GOT3 (cell line): ENCODE measurements at places on chromosomes 4 and X.

DNA sequence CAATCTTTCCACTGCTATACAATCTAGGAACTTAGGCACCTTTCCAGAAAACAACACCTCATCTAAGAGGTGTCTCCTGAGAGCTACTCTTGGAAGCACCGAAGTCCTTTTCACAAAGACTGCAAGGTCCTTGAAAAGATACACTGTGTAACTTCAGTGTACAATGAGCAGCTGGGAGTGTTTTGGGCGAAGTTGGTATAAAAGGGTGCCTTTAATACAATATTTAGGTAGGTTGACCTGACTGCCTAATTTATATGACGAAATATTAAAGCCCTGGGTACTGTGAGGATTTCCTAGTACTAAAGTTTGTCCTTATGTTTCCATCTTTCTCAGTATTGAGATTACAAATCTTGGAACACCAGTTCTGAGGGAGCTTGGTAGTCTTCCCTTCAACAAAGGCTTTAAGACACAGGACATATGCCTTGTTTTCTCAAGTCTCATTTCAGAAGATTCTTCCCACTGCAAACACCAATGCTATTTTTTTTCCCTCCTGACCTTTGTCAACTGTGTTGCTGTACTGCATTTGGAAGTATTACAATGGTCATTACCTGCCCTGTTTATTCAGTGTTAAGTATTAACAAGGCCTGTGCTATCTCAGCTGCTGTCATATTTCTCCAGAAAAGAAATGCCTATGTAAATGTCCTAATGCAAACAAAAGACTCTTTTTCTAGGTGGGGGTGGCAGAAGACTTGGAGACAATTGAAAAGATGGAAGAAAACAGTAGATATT, 134.2 kb downstream of the MAML3 start:
- DNase-seq: no peak

- no peak for DNase-seq
Measured at GRCh38 chr4:68218044-68218443, 27.4 kb downstream of the TMPRSS11B start.

DNA sequence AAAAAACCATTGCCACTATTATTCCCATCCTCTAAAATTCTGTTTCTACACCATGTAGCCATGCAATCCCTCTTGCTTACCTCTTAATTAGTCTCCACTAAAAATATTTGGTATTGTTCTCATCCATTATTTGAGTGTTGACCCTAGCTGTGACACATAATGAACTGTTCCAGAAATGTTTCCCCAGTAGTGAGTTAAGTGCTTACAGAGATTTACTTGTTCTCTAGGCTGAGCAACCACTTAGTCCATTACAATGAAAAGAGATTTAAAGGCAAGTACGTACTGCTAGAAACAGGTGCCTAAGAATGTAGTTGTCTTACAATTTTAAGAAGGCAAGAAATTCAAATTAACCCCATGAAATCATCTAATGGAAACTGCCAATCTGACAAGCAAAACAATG, 112.7 kb upstream of the PTPN13 start:
- no peak for DNase-seq

- DNase-seq: no peak
Measured at GRCh38 chrX:124548571-124548970, 202.2 kb downstream of the SH2D1A start.

GRCh38 chrX:125204681-125205132, 115.0 kb upstream of the TEX13C start:
- no peak for DNase-seq

DNA sequence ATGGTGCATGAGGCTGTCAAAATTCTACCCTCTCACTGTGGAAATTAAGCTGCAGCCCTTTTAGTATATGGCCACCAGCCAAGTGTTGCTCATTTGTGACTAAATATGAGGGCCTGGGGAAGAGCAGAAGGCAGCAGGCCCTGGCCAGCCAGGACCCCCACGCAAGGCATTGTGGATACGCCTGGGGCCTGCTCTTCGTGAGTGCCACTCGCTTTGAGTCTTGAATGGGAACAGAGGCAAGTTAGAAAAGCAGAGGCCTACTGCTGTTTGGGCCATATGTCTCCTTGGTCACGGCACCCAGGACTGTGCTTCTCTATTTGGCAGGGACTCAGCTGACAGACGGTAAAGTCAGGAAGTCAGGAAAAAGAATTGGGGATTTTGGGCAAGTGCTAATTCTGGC, 10.9 kb downstream of the RTL5 start:
- no peak for DNase-seq

DNA sequence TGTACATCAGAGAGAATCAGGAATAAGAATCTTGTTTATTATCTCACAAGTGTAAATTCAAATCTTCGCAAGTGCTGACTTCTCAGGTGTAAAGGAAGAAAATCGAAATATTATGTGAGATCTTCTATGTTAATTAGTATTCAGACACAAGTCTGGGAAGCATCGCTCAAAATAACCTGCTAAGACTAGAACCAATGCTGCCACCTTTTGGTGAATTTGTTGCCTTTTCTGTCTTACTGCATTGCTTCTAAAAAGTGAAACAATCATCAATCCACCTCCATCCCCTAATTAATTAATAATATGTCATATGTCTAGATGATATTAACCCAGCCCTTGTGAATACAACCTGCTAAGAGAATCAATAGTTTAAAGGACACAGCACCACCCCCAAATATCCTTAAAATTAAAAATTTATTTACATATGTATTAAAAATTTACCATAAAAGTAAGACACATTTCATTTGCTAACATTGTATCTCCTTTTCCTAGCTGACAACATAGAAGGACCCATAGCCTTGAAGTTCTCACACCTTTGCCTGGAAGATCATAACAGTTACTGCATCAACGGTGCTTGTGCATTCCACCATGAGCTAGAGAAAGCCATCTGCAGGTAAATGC, 3.5 kb downstream of the EPGN start:
- no peak for DNase-seq

GRCh38 chrX:78333521-78333920, 6.1 kb upstream of the CYSLTR1 start:
- DNase-seq: no peak

DNA sequence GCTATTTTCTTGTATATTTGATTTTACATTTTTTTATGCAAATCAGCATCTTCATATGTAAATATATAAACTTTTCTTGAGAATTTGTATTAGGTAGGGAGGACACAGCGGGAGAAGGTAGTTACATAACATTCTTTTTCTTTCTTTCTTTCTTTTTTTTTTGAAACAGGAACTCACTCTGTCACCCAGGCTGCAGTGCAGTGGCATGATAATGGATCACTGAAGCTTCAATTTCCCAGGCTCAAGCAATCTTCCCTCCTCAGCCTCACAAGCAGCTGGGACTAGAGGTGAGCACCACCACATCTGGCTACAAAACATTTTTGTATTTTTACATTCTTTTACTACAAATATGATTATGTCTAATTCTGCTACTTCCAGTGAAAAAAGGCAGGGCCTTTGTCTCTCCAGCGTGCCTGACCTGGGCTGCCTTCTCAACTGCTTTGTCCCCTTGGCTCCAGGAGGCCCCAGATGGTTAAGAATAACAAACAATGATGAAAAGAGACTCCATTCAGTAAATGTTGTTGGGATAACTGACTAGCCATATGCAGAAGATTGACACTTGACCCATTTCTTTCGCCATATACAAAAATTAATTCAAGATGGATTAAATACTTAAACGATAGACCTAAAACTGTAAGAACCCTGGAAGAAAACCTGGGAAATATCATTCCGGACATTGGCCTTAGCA, 46.5 kb upstream of the FAT4 start:
- no peak for DNase-seq

DNA sequence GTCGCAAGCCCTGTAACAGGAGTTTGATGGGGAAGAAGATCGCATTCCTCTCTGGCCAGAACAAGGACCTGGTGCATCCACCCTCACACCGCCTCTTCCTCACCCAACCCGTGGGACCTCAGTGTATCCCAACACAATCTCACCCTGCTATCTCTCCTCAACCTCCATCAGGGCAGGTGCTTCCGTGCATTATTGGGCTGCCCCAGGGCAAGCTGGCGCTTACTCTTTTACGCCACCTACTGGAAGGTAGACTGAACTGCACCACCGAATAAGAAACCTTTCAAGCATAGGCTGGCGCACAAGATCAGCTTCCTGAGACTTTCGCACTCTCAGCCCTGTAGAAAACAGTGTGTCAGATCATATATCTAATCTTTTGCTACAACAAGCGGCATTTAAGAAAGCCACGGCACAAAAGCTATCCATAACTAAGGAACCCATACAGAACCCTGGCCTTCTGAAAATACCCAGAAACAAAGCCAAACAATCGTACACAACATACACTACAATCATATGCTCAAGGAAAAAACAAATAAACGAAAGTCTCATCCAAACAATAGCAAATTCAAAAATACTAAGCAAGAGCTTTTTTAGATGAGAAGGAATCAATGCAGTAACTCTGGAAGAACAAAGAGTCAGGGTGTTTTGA, 209.3 kb downstream of the UGT8 start:
- no peak for DNase-seq

DNA sequence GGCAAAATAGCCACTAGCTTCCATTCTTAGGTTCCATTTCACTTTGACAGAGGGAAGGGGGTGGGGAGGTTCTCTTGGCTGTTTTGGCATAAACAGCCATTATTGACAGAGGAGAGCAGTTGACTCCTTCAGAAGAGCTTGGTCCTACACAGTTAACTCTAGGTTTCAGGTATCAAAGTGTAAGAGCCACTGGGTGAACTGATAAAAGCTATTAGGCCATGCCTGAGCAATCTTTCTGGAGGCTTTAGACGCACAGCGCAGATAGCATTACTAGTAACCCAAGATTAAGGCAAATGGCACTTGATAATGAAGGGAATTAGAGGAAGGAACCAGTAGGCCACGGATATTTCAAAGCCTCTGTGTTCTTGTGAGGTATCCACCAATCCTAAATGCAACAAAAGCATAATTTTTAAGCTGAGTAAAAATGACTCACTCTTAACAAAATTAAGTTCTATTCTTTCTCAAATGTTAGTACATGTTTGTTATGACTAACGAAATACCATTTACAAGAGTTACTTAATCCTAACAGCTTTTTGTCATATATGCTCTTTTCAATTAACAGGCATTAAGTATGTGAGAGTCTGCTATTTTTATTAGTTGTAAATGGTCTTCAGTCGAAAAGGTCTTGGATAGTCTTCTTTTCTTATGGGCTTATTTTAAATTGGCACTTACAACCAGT, 53.6 kb downstream of the SLC7A11 start:
- no peak for DNase-seq

DNA sequence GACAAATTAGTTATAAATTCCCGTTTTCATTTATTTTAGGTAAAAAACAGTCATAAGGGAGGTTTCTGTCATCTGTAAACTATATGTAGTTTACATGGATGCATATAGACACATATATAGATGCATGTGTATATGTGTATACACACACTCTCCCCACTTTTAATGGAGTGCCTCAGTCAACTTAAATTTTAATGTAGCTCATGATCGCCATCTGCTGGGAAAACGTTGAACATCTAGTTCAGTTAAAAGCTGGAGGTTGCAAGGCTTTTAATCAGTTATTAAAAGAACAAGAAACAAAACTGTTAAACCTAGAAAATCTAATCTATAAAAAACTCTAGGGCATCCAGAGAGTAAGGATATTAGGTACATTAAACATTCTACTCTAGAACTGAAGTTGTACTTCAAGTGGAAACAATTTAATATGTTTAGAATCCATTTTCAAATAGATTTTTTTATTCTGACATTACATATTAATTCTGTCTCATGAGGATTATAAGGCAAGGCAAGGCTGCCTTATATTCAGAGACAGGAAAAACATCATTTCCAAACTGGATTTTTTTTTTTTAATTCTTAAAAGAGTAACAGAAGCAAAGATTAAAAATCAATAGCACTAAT, 122.6 kb downstream of the SHISA3 start:
- no peak for DNase-seq

GRCh38 chrX:18664947-18665346, 7.0 kb downstream of the RS1 start:
- DNase-seq: no peak

GRCh38 chrX:8848911-8849310, 47.7 kb upstream of the FAM9A start:
- DNase-seq: no peak

DNA sequence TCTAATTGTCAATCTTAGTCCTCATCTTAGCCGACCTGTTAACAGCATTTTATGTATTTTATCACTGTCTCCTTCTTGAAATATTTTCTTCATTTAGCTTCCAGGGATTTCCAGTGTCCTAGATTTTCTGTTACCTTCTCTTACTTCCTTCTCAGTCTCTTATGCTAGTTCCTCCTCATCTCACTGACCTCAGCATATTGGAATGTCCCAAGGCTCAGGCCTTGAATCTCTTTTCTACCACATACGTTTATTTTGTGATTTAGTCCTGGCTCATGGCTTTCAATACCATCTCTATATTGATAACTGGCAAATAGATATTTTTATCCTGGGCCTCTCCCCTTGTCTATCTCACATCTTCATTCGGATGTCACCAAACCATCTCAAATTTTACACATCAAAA, 61.1 kb downstream of the IQCM start:
- no peak for DNase-seq

- no peak for DNase-seq
Measured at GRCh38 chr4:169567916-169568315, 44.5 kb downstream of the NEK1 start.
